ENCODE measurements at places on chromosomes 7 and 10.

GRCh38 chr7:33738260-33738935 is 166.9 kb upstream of the BMPER start:
- no peak for DNase-seq

GRCh38 chr10:48694371-48695030 is 9.8 kb downstream of the WDFY4 start:
- no peak for DNase-seq

DNA sequence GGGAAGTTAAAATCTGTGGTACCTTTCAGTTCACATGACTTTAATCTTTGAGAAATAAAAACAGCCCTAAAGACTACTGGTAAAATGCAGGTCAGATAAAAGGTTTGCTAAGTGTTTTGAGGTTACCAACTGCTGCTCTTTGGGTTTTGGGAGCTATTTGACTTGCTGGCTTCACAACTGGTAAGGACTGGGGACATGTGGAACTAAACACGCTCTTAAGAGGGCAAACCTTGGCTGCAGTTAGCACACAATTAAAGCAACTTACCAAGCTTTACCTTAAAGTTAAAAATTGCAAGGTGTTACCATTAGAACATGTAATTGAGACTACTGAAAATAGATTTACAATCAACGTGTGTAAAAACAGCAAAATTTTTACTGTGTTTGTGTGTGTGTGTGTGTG is 220.2 kb downstream of the PHF14 start:
- DNase-seq = no peak

GRCh38 chr10:99450156-99450555 is 19.7 kb upstream of the GOT1 start:
- no peak for DNase-seq

DNA sequence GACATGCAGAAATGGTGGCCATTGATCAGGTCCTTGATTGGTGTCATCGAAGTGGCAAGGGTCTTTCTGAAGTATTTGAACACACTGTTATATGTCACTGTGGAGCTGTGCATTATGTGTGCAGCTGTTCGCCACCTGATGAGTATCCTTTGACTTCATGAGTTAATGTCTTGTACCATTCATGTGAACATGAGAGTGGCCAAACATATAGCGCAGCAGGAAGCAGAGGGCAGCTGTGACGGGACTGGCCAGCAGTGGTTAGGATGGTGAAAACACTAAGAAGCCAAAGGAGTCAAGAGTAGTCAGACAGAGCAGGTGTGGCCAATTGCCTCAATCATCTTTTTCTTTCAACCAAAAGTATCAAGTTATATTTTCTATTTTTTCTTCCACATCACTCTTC is 167.4 kb downstream of the IMMP2L start:
- DNase-seq = no peak

DNA sequence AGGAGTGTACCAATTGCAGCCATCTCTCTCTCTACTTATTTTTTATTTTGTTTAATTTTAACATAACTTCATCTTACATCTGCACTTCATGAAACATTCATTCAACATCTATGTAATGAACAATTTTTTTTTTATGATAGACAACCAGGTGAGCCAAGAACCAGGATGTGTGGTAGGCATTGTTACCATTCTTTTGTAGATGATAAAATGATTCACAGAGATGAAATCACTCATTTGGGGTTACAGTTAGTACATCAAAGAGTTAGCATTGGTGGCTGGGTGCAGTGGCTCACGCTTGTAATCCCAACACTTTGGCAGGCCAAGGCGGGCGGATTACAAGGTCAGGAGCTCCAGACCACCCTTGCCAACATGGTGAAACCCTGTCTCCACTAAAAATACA is 127.8 kb downstream of the HDAC9 start:
- DNase-seq = no peak

GRCh38 chr7:25398418-25398817 is 170.1 kb upstream of the NPVF start:
- no peak for DNase-seq

GRCh38 chr7:158778471-158778870 is 50.8 kb downstream of the ESYT2 start:
- DNase-seq = no peak

- no peak for DNase-seq
Measured at GRCh38 chr10:58996063-58996462, 180.4 kb upstream of the PHYHIPL start.
